HFFc6 (cell line): ENCODE measurements at places on chromosomes 3 and 15. TPM values are rescaled to one million over a fixed set of nuclear protein-coding genes. Genes with fewer than 3 reads are reported as not detected.

FOXB1 gene
- total RNA-seq, result not detected in 2 replicates

GRCh38 chr3:175957427-175957826, 1098.3 kb downstream of the NAALADL2 start:
- DNase-seq, result no peak

ALDH1A2 gene
- total RNA-seq, result not detected in 3 replicates

LYSMD4 gene
- total RNA-seq, result 3.7 to 5.2 TPM (median 4.6 TPM) in 3 replicates

AHSG gene
- total RNA-seq, result not detected in 2 replicates
